ENCODE measurements at places on chromosomes 3 and 15.

DNA sequence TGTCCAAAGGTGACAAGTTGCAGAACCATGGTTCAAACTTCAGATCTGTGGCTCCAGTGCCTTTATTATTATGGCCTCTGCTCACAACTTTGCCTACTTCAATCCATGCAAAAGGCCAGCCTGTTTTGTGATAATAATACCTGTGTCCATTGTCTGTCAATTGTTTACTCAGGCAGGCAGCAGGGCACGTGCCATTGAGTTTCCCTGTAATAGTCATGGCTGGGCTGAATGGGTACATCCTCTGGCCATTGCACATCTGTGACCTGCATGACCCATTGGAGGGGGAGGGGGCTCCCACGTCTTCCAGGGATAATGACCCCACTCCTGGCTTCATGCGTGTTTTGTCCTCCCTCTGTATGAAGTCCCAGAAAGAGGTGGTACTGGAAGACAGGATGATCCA is 215.4 kb downstream of the SSR3 start:
- DNase-seq, result no peak

- DNase-seq, result no peak
Measured at GRCh38 chr3:32794487-32795308, 23.1 kb upstream of the TRIM71 start.

DNA sequence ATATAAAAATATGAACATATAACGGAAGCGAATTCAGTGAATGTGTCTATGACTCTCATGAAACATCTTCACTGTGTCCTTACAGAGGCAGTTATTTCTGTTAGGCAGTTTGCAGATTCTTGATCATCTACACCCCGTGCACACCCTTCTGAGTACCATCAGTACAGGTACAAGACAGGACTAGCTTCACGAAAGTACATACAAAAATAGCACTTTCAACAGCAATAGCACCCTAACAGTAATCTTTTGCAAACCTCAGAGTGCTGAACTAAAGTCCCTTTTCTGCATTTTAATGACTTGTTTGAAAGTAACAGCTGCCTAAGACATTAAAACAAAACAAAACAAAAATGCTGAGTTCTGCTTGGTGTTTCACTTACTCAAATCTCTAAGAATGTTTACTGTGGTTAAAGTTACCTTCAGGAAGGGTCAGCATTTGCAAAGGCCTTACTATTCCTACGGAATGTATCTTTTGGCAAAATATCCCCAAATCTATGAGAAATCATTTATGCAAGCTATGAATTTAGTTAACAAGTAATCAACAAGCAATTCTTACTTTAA is 104.1 kb downstream of the CNTN3 start:
- DNase-seq, result no peak

- no peak for DNase-seq
Measured at GRCh38 chr15:95563634-95564033, 766.9 kb upstream of the NR2F2 start.

All from stimulated activated CD8-positive, alpha-beta memory T cell treated with anti-CD3 and anti-CD28 coated beads, Interleukin-4, amount 100 ng/mL, for 4 hours (primary cell).